ENCODE measurements at places on chromosomes 11 and 22.

- no peak for DNase-seq
Measured at GRCh38 chr11:35615921-35616900, 2.0 kb upstream of the FJX1 start.

GRCh38 chr22:21043860-21044535 is 1.7 kb upstream of the LRRC74B start:
- no peak for DNase-seq

DNA sequence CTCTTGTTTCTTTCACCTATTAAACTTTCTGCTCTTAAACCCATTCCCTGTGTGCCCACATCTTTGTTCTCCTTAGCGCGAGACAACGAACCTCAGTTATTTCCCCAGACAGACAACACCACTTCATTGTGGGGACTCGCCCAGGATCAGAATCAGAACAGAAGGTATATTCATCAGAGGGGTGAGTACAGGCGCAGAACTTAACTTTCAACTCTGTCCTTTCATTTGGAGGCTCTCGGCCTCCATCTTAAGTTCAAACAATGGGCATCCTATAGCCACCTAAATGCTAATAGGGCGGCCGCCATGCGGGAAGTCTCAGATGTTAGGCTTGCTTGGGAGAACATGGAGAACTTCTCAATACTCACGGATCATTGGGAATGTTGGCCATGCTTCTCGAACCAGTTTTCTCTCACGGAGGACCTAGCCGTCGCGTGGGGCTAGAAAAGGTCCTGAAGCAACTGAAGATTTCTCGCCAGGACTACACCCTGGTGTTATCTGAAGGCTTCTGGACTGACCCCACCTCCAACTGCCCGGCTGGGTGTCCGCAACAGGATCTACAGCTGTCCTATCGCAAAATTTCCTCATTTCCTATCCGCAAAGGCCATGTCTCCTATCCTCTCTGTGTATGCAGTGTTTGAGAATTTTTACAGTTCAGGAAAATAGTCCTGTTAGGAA is 13.4 kb upstream of the HYLS1 start:
- no peak for DNase-seq

- DNase-seq: no peak
Measured at GRCh38 chr11:120660024-120660565, 148.5 kb downstream of the GRIK4 start.

GRCh38 chr11:93474123-93474522 is 69.1 kb downstream of the SMCO4 start:
- DNase-seq: no peak

DNA sequence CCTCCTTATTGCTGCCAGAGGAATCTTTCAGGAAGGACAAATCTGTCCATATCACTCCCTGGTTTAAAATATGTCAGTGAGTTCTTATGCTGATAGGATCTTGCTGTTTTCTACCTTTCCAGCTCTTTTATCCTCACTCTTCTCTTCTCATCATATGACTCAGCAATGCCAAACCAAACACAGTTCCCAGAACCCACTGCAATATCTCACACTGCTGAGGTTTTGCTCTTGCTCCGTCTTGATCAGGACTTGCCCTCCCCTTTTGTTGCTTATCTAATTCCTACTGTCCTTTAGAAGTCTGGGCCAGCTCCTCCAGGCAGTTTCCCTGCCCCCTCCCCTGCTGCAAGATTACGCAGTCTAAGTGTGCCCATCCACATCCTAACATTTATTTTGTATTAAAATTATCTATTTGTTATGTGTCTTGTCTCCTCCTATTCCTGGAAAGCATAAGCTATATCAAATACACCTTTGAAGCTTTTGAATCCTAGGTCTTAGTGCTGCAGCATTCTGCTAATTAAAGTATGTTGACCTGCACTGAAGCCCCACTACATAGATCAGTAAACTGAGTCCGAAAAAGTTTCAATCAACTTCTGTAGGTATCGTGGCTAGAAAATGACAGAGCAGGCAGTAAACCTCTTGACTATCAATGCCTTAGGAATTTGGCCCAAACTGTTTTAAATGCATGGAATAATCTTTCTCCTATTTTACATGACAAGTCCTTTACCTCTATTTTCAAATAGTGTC is 119.2 kb upstream of the C11orf87 start:
- DNase-seq: no peak

DNA sequence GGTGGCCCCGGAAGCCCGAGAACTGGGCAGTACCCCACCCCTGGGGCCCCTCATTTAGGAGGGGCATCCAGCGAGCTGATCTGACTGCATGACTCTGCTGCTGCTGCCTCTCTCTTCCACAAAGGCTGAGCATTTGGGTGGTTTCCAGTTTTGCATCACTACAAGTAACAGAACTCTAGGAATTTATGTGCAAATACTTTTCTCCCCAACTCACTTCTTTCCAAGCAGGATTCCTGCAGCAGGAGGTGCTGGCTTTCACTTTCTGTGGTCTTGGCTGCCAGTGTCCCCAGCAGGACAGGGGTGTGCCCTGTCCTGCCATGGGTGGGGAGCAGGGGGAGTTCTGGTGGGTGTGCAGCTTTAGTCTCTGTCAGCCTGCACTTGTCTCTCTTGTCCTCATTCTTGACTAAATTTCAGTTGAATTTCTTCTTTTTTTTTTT is 21.2 kb downstream of the UPB1 start:
- no peak for DNase-seq

DNA sequence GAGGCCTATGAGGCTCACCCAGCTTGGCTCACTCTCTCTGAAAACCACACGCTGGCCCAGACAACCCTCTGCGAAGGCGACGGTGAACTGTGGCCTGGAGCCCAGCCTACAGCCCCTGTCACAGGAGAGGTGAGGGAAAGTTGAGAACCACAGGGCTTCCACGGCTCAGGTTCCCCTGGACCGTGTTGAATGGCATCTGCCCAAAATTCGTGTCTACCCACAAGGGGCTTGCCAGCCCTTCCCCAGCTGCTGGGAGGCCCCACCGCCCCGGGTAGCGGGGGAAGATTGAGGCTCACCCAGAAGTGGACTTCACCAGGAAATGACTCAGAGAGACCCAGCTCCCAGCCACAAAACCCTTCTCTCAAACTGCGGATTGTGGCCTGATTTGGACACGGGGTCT is 197.1 kb downstream of the CTTN start:
- DNase-seq: no peak

GRCh38 chr22:36467042-36467810 is 14.2 kb downstream of the TXN2 start:
- no peak for DNase-seq

- no peak for DNase-seq
Measured at GRCh38 chr11:44954051-44954906, 3.6 kb upstream of the TP53I11 start.

- no peak for DNase-seq
Measured at GRCh38 chr11:48182860-48183526, 33.6 kb upstream of the OR4B1 start.

DNA sequence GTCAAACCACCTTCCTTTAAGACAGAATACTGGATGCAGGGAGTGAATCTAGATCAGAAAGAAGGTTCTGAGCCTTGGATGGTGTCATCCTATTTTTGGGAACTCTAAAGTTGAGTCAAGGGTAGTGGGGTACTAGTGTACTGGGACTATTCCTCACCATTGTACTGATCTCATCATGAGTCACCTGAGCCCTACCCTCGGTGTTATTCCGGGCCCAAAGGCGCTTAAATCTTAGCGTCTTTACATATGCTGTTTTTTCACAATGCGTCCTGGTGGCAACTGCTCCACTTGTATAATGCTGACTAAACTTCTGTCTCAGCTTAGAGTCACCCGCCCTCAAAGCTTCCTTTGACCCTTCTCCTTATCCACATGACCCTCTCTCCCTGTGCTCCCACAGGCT is 25.3 kb upstream of the PATE1 start:
- no peak for DNase-seq

GRCh38 chr11:105148241-105148640 is 8.7 kb upstream of the CARD18 start:
- DNase-seq: no peak

DNA sequence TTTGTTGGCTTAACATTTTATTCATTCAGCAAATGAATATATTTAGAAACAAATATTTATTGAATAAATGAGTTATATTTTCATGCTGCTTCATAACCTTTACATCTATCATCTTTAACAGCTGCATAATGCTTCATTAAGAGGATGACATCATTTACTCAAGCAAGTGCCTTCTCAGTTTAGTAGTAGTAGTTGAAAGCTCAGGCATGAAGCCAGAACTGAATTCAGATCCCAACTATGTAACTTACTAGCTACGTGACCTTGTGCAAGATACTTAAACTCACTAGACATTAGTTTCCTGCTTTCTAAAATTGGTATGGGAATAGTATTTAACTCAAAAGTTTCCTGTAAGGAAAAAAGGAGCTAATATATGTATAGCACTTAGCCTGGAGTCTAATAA is 90.3 kb downstream of the TMPRSS5 start:
- no peak for DNase-seq

DNA sequence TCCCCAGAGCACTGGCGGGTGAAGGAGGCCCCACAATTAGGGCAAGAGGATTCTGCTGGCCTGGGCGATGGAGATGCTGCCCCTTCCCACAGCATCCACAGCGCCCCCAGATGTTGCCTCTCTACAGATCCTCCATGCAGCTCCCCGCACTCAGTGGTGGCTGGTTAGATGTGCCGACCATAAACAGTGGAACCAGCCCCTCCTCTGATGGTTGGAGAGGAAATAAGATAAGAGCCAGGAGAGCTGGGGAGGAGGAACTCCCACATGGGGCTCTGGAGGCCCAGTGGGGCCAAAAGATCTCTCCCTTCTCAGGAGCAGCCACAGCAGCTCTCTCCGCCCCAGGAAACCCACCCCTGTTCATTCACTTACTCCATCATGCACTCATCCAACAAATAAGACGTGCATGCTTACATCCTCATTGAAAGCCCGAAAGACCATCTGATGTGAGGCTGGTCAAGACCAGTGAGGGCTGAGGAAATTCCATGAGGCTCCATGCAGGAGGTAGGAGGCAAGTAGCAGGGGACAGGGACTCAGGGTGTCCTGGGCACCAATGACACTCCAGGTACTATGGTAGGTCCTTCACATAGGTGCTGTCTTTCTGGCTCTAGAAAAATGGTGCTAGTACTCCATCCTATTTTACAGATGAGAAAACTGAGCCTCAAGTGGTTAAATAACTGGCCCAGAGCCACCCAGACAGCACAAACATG is 1.5 kb downstream of the PTGDR2 start:
- DNase-seq: no peak

GRCh38 chr11:69325446-69325845 is 31.5 kb downstream of the MYEOV start:
- DNase-seq: peak; percentile 56

GRCh38 chr11:20544603-20545237 is 54.7 kb upstream of the SLC6A5 start:
- DNase-seq: no peak

DNA sequence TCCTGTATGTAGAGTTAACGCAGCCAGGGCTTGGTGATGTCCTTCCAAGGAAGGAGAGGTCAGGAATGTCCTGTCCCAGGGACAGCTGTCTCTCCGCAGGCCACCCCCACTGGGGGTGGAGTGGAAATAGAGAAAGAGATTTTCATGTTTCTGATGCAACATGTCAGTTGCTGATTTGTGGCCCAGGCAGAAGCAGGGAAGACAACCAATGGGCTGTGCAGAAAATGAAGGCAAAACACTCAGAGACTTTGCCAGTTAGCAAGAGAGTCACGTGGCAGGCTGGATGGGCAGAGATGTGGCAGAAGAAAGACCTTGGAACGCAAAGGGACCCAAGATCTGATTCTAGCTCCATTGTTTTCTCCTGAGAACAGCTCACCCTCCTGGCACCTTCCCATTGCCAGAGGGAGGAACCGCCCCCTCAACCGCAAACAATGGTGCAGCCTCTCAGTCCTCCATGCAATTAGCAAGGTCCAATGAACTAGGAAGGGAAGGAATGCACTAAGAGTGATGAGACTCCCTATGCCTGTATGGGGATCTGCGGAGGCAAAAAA is 71.0 kb downstream of the SYN3 start:
- DNase-seq: no peak

DNA sequence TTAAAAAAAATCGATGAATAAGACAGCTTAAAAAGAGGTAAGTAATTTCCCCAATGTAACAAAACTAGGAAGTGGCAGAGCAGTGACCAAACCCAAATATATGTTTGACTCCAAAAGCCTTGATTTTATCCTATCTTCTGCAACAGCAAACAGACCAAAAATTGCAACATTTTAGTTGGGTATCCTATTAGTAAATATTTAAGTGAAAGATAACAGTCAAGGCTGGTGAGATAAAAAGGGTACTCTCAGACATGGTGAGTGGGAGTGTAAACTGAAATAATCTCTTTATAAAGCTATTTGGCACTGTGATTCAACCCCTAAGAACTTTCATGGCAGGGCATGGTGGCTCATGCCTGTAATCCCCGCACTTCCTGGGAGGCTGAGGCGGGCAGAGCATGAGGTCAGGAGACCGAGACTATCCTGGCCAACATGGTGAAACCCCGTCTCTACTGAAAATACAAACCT is 1.9 kb upstream of the RDX start:
- DNase-seq: no peak

DNA sequence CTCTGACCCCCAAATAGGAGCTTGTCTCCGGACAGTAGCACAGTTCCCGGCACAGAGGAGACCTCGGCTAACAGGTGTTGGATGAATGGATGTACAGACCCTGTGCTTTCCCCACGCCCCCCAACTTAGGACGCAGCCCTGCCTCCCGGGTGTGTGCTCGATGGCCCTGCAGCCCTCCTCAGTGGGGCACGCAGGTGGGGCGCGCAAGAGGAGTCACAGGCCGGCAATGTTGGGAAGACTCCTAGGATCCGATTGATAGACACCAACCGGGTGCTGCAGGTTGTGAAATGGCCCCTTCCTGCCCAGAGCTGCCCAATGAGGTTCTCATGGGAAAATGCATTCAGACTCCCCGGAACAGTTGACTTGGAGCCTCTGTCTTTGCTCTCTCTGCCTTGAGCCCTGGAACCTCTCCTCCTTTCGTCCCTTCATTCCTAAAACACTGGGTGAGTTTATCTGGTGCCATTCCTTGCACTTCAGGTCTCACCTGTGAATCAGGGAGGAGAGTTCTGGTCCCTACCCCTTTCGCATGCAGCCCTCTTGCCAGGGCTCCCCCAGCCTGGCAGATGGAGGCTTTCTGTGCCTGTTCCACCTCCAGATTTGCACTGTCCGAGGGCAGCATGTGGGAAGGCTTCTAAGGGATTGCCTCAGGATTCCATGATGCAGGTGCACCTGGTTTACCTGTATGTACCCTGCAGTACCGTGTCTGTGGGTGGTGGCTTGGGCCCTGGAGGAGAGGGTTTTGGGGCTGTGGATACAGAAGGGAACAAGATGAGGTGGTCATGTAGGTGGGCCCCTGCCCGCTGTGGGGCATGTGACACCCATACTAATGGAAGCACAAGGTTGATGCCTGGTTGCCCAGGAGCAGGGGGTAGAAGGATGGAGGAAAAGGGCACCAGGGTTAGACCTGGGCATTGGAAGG is 1.2 kb downstream of the MICALL1 start:
- no peak for DNase-seq

DNA sequence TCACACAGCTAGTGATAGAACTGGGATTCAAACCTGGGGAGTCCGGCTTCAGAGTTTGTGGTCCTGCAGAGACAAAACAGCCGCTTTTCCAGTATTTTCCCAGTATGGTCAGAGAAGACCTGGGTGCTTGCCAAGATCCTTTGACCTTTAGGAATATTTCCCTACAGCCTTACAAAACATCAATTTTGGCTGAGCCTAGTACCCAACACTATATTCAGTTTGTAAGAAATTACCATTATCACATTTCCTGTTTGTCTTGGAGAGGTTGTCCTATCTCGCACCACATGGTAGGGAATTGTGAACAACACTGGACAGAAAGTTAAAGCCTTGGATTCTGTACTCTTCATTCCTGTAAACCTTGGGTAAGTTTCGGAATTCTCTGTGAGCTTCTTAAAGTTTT is 10.7 kb upstream of the NEU3 start:
- DNase-seq: no peak

- DNase-seq: no peak
Measured at GRCh38 chr11:61793083-61793828, 545 bp downstream of the FEN1 start.

GRCh38 chr11:14125529-14125928 is 163.0 kb downstream of the SPON1 start:
- DNase-seq: no peak
